HEK293T (cell line): ENCODE measurements at places on chromosomes 11 and 22.

DNA sequence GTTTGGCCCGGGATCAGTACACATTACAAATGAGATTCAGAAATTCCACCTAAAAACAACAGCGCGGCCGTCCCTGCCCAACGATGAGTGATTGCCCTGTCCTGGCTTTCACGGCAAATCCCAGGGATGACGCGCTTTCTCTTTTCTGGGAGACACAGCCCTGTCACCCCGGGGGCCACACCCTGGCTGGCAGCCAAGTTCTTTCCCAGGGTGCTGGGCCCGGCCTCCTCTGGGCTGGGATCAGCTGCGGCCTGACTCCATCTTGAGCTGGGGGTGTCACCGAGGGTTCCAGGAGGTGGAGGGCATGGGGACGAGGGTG, 82.7 kb downstream of the FBLN1 start:
- DNase-seq: no peak

GRCh38 chr11:116537709-116538108, 235.1 kb downstream of the BUD13 start:
- DNase-seq: no peak

- DNase-seq: no peak
These were observed 390.3 kb downstream of the SHANK2 start for GRCh38 chr11:70862093-70862492.

GRCh38 chr11:61510166-61510919, 1.8 kb downstream of the LRRC10B start:
- DNase-seq: no peak

DNA sequence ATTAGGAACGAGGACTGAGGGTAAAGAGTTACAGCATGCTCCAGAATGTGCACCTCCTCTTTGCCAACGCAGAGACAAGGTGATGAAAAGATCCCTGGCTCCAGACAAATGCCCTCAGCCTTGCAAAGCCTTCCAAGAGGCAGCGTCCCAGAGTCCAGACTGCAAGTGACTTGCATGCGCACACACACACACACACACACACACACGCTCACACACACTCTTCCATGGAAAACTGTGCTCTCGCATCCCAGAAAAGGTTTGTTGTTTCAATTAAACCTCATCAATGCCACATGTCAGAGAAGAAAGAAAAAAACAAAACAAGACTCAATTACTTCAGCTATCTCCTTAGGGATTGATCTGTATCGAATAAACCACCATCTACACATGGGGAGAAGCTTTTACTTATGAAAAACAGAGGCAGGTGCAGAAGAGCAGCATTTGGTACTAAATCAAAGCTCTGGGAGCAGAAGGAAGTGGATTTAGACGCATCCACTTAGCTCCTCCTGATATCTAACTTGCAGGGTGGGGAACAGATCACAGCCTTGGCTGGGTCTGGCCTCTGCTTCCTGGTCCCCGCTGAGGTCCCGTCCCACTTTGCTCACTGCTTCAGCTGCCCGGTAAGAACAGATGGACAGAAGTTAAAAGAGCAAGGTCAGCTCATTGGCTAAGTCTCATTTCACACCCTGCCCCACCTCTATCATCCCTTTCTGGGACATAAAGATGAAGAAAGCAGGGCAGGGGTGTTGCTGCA, 249.8 kb upstream of the BLID start:
- DNase-seq: no peak

- DNase-seq: no peak
These were observed 269.5 kb upstream of the SESN3 start for GRCh38 chr11:95500466-95500865.

GRCh38 chr11:90635151-90635550, 412.3 kb upstream of the CHORDC1 start:
- DNase-seq: no peak

- DNase-seq: no peak
These were observed 268.4 kb downstream of the ETS1 start for GRCh38 chr11:128318856-128319474.

DNA sequence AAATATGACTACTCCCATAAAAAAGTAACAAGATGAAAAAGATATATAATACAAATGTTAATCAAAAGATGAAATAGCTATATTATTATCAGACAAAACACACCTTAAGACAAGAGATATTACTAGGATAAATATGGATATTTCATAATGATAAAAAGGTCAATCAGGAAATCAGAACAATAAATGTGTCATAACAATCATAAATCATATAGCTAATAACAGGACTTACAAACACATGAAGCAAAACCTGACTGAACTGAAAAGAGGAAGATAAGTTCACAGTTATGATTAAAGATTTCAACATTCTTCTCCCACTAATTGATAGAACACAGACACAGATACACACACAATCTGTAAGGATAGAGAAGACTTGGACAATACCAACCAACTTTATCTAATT, 47.2 kb downstream of the EIF3M start:
- DNase-seq: no peak

DNA sequence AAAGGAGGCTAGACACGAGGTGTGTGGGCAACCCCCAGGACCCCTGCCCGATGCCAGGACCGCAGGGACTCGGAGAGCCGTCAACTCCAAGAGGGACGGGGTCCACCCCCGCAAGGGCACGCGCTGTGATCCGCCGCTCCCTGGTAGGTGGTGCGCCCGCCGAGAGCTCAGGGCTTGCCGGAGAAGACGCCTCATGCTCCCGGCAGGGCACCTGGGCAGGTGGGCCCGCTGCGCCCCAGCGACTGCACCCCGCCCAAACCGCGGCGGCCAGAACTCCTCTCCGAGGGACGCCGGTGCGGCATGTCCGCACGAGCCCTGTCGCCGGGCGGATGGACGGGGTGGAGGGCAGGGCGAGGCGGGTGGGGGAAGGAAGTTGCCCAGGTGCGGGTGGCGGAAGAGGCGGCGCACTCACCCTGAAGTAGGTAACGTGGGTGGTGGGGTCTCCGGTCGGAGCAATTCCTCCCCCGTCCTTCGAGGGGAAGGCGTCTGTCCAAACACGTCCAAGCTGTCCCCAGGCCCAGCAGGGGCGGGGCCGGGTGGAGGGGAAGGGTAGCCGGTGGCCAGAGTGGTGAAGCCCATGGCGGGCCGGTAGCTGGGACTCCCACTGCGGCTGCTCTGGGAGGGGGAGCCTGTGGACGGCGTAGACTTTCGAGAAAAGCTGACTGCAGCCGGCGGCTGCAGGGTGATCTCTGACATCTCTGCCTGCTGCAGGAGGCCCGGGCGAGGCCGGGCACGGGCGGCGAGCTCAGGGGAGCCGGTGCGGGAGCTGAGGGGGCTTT, 37.2 kb downstream of the IGSF9B start:
- no peak for DNase-seq

DNA sequence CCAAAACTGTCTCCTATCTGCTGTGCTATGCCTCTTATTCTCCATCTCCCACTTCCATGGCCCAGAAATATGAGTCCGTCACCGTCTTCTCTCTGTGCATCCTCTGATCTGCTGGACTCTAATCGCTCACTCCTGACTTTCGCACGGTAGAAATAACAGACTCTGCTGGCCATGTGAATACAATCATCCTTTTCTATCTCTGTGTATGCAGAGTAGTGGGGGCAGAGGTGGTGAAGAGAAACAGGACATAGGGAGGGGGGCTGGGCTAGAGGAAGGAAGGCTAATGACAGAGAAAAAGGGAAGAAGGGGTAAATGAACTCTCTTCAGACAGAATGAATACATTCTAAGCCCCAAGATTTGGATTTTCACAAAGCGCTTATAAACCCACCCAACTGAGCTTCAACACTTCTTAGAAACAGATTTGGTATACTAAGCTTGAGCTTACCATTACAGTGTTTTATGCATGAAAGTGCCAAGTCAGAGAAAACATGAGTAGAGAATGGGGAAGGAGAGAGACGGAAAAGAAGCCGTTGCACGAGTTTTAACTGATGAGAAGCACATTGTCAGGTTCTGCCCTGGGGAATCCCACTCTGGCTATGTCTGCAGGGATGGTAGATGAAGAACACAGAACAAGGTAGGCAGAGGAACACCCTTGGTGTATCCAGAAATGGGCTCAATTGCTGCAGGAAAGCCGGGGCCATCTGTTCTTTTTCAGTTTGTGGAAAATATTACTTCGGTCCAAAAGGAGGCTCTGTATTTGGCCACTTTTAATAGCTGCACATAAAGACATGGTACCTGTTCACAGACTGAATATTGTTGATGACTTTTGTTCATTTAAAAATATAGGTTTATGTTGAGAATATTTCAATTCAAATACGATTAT, 324.7 kb downstream of the ETS1 start:
- DNase-seq: no peak

GRCh38 chr22:32994898-32995297, 63.3 kb downstream of the SYN3 start:
- no peak for DNase-seq

DNA sequence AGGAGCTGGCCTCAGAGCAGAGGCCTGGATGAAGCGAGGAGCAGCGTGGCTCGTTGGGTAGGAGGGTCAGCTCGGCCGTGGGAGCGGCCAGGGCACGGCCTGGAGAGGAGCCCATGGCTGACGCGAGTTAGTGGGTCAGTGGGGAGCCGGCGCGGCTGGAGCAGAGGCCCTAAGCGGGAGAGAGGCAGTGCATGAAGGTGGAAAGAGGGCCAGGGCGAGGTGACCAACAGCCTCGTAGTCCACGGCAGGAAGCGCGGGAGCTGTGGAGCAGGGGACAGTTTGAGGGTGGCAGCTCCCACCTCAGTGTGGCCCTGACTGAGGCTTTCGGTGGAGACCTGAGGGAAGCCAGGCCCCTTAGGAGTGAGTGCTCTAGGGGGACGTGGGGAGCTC, 24.1 kb downstream of the DCPS start:
- no peak for DNase-seq

- DNase-seq: no peak
These were observed 18.0 kb upstream of the JHY start for GRCh38 chr11:122864386-122865115.

GRCh38 chr11:350723-351255, 18.5 kb upstream of the B4GALNT4 start:
- no peak for DNase-seq

- no peak for DNase-seq
These were observed 47.5 kb upstream of the ME3 start for GRCh38 chr11:86719781-86720463.

GRCh38 chr11:93532806-93533205, 10.4 kb downstream of the SMCO4 start:
- DNase-seq: no peak

DNA sequence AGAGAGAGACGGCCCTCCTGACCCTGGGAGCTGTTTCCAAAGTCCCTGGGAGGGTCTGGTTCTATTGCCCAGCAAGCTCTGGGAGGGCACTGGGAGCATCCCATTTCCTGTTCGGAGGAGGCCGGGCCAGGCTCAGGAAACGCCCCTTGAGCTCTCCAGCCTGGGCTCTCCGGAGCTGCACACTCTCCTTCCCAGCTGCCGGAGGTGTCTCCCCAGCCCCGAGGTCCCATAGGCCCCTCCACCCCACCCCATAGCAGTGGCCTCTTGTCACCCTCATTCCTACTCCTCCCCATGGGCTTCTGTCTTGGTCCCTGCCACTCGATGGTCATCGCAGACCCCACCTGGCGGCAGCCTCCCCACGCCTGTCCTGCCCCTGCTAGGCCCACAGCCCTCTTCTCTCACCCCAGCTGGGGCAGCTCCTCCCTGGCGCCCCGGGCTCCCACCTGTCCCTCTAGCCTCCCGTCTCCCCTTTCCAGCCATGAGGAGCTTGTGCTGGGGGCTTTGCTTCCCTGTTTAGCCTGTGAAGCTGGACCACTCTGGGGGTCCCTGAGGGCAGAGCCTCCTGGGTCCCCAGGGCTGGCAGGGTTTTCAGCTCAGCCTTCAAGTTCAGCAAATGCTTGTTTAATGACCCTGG, 2.8 kb downstream of the TSPAN32 start:
- DNase-seq: no peak

- DNase-seq: no peak
These were observed 20.4 kb downstream of the PPP6R3 start for GRCh38 chr11:68480852-68481510.

- DNase-seq: no peak
These were observed 401.3 kb upstream of the CADM1 start for GRCh38 chr11:115905341-115906000.

DNA sequence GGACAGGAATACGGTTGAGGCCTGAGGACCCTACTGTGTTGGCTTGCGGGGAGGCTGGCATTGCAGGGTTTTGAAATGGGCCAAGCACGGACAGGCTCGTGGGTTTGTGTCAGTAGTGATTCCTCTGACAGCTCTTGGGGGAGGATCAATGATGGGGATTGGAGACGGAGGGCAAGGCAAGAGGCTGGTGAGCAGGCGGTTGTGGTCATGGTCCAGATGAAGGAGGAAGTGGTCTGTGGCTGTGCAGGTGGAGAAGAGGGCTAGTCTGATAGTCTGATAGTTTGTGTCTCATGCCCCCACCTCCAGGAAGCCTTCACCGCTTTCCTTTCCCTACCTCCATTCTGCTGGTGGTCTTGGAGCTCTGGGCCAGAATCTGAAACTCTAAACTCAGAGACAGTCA, 3.0 kb downstream of the MAFF start:
- no peak for DNase-seq

- no peak for DNase-seq
These were observed 47.8 kb downstream of the FANCF start for GRCh38 chr11:22577854-22578253.

GRCh38 chr11:65549096-65549495, 9.1 kb downstream of the LTBP3 start:
- no peak for DNase-seq

GRCh38 chr11:1285316-1285744, 24.1 kb downstream of the TOLLIP start:
- no peak for DNase-seq

DNA sequence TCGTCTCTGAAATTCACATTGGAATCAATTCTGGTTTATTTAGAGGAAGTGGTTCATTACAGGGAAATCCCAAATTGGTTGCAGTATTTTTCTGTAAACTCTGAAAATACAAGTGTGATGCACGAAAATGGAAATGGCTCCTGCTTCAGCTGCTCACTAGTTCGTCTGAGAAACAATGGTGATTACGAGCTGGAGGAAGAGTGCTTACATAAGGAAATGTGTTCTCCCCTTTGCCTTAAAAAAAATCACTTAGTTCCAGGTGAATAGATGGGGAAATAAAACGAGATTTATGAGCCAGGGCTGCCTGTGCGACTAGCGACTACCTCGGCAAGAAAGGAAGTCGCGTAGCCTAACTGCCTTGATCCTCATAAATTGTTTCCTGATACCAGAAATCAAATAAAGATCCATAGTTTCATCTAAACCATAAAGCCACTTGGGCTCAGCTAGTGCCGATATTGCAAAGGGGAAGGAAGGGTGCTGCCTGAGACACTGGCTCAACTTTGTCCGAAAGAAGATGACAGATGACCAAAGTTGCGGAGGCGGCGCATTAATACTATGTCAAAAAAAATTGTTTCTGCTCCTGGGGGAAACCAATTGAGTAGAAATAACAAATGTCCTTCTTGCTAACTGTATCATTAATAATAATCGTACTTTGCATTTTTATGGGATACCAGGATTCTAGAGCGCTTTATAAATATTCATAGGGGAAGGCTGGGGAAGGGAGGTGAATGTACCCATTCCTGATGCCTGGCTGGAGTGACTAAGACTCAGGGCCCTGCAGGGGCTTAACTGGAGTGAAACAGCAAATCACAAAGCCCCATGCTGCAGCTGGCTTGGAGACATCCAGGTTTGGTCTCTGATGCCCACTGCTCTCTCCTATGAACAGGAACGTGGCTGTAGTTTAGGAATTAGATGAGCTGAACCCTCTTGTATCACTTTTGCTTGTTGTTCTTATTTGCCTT, 185.7 kb downstream of the BLID start:
- DNase-seq: no peak
